Stimulated activated CD4-positive, alpha-beta T cell treated with anti-CD3 and anti-CD28 coated beads, Interleukin-2, amount 100 ng/mL, for 4 hours (primary cell): ENCODE measurements at places on chromosomes 12 and 14.

GRCh38 chr14:54291491-54292191 is 105.2 kb upstream of the CDKN3 start:
- DNase-seq: no peak

- no peak for DNase-seq
Observed at GRCh38 chr12:2854669-2855453, 2.0 kb downstream of the TEX52 start.

- peak; percentile 8 for DNase-seq
Observed at GRCh38 chr14:72024043-72024407, 91.8 kb downstream of the RGS6 start.

GRCh38 chr14:58068306-58068705 is 83.7 kb downstream of the ARMH4 start:
- no peak for DNase-seq

DNA sequence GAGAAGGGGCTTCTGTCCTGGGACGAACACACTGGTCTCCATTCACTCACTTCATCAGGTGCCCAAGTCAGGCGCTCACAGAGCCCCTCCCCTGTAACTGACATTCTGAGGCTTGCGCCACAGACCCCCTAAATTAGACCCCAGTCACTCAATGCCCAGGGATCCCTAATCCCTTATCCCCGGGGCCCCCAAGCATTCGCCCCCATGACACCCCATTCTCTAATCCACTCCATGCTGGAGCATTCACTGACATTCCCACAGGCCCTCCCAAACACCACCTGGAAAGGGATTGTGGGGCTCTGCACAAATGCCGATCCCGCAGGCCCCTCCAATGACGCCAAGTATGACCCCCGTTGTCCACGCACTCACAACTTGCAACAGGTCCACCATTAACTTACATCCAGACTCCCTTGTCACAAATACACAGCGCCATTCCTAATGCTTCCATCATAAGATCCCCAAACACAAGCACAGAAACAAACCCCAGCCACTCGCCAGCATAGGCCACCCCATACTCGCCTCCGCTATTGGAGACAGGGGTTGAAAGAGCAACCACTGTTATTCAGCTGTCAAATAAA is 1.5 kb downstream of the ZNF605 start:
- no peak for DNase-seq
